ENCODE measurements at places on chromosomes 3 and 15. TPM values are rescaled to one million over a fixed set of nuclear protein-coding genes. Genes with fewer than 3 reads are reported as not detected.

DNA sequence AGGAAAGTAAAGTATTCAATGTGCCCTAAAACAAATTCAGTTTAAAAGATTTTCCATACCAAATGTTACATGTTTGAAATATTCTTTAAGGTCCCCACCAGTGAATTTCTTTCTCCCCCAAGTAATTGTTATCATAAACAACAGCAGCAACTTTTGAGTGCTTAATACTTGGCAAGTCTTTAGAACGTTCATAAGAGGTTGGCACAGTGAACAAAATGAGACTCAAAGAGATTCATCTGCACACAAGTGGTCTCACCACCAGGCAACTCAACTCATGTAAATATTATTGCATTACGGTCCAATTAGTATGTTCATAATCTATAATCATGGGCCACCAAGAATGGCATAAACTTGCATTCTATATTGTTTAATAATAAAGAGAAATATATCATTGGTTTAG, 98.7 kb downstream of the TBL1XR1 start:
- DNase-seq, result no peak

DNA sequence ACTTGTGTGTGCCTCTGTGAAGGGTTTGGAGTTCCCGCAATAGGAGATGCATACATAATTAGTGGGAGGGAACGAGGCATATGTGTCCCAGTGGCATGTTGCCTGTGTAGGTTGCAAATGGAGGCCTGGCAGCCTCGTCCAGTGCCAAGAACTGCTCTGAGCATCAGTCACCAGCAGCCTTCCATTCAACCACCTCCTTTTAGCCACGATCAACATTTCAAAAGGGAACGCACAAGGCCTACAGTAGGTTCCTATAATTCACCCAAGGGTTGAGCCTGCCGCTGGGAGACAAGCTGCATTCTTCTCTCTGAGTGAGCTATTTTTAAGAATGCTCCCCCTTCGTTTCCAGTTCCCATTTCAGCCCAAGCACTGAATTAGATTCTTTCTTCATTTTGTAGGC, 78.8 kb upstream of the CTNNB1 start:
- no peak for DNase-seq

TRAIP gene
- polyA plus RNA-seq, result 12.5 TPM

DNA sequence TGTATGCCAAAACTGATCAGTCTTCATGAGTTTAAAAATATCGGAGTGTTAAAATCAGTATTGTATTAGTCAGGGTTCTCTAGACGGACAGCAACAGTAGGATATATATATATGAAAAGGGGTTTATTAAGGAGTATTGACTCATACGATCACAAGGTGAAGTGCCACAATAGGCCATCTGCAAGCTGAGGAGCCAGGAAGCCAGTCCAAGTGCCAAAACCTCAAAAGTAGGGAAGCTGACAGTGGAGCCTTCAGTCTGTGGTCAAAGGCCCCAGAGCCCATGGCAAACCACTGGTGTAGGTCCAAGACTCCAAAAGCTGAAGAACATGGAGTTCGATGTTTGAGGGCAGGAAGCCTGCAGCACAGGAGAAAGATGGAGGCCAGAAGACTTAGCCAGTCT, 391.0 kb upstream of the CADM2 start:
- no peak for DNase-seq

GRCh38 chr15:32870240-32871033, 152.6 kb downstream of the GREM1 start:
- no peak for DNase-seq

All from left renal cortex interstitium (tissue), 4 donors.